ENCODE measurements at places on chromosomes 2 and 18. TPM values are rescaled to one million over a fixed set of nuclear protein-coding genes. Genes with fewer than 3 reads are reported as not detected.

The MFSD2B gene
- total RNA-seq = not detected

GRCh38 chr2:60433018-60433596 is 120.3 kb downstream of the BCL11A start:
- DNase-seq = no peak

DNA sequence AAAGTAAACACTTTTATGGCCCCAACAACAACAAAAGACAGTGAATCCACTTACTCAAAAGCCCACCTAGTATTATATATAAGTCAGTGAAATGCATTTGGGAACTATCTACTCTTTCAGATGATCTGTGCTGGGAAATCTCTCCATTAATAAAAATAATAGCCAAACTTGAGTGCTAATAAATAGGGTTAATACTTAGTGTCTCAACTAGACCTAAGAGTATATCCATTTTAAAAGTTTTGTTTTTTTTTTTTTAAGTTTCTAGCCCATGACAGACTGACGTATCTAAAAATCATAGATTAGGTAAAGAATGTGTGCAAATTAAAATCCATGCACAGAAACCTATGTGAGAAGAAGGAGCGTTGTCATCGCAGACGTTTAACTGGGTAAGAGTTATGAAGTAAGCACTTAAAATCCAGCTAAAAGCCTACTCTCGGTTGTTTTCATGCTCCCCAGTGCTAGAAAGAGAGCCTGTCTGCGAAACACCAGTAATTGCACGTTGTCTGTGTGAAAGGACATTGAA is 83.4 kb upstream of the PELI1 start:
- no peak for DNase-seq

- no peak for DNase-seq
These were observed 169.0 kb downstream of the OSR1 start for GRCh38 chr2:19189391-19189790.

The DNAJC5G gene
- not detected for total RNA-seq
